Mucosa of descending colon (tissue), 3 donors: ENCODE measurements at places on chromosomes 12 and 14.

- DNase-seq = no peak
Measured at GRCh38 chr12:105321125-105321524, 9.4 kb upstream of the C12orf75 start.

DNA sequence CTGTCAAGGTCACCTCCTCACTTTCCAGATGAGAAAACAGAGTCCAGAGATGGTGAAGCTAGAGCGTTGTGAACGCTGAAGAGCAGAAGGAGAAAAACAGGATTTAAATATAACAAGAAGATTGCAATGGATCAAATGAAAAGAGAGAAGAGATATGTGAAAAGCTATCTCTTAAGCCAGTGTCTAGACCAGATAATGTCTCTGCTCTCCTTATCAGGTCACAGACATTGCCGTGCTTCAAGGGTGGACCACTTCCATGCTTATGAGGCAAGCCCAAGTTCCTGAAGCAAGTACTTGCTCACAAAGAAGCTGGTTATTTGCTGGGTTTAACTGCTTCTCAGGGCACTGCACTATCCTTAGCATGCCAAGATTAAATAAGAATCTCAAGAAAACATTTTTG is 31.6 kb upstream of the FRS2 start:
- no peak for DNase-seq

DNA sequence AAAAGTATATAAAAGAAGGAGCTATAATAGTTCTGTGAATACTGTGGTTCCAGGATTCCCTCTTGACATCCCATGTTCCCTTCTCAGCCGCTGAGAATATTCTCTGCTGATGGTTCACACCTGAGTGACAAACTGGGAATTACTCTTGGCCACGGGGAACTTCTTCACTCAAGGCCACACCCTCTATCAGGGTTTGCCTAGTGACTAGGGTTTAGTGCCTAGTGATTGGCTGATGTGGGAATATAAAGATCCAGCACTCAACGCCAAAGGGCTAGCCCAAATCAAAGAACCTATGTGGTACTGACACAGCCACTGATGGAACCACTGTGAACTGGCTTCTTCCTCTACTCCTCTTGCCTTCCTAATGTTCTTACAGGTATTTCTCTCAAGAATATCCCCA is 248.4 kb downstream of the ASCL1 start:
- DNase-seq = no peak

DNA sequence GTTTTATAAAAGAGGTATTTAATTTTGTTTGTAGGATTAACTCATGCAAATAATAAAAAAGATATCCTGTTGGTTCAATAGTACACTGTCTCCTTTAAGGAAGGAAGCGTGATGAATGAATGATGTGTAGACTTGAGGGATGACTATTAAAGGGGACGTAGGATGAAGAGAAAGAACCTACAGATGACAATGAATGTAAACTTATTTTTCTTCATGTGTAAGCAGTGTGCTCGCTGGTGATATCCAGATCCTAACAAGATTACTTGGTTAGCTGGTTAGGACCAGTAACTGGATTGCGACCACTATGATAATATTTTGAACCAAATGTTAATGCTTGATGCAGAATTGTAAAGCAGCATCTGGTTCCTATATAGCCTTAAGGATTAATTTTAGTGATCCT is 2.6 kb downstream of the ARF6 start:
- no peak for DNase-seq

GRCh38 chr12:93970900-93971688 is 177.3 kb upstream of the PLXNC1 start:
- DNase-seq = no peak

DNA sequence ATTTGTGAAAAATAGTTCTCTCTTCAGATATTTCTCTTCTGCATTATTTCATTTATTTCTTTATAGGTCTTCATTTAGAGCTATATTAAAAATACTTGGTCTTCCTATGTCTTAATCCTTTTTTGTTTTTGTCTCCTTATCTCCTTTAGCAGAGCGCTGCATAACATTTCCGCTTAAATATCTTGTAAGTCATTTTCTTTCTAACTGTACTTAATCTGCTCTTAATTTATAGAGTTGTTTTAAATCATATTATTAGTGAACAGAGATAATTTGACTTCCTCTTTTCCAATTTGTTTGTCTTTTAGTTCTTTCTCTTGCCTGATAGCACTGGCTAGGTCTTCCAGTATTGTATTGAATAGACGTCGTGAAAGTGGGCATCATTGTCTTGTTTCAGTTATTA is 18.0 kb downstream of the LUM start:
- DNase-seq = no peak

GRCh38 chr12:76462668-76463224 is 96.8 kb downstream of the OSBPL8 start:
- DNase-seq = no peak

- DNase-seq = no peak
Measured at GRCh38 chr12:39441189-39441962, 1.5 kb downstream of the KIF21A start.

- DNase-seq = no peak
Measured at GRCh38 chr14:29743531-29743930, 184.1 kb downstream of the PRKD1 start.

GRCh38 chr14:38662781-38663180 is 406.9 kb upstream of the CLEC14A start:
- DNase-seq = no peak
